ENCODE measurements at places on chromosomes 1 and 21.

DNA sequence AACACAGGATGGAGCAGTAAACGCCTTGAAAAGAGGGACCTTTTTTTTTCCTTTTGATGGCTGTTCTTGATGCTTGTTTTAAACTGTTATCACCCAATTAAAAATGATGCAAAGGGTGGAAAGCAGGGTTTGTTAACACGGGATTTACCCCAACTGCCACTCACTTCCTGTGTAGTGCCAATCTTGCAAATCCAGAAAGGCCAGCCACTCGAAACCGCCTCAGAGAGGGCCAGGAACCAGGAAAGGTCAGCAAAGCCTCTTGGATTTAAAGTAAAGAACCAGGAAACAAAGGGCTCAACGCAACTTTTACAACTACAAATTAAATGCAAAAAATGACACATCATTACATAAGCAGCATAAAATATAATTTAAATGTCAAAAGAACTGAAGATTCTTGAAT, 347.4 kb downstream of the PDE4B start:
- DNase-seq: no peak

DNA sequence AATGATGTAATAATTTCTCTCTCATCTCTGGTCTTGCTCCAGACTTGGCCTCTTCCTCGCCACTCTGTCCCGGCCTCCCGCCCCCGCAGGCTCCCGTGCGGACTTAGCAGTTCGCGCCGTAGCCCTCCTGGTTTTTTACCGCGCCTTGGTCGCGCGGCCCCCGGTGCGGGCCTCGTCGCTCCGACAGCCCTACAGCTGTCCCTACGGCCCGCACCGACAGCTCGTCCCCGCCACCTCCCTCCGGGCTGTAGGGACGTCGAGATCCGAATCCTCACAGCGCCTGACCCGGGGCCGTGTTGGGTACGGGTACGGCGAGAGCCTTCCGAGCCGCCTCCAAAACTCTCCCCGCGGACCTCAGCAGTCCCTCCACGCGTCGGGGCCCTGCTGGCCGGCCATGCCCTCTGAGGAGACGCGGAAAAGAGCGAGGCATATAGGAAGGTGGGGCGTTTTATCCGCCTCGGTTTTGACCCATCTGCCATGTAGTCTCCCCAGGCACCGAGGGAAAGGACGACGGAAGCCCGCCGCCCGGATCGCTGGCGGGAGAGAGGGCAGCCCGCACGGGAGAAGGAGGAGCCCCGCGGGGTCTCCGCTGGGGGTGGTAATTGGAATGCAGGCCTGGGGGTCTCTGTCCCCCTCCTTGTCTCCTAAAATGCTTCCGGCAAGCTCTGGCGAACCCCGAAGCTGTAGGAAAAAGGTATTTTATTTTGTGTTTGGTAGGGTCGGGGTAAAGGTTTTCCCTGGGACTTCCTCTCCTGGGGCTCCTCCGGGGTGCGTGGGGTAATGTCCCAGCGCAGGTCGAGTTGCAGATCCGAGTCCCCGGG, 3.3 kb downstream of the LHX4 start:
- DNase-seq: peak; percentile 50

DNA sequence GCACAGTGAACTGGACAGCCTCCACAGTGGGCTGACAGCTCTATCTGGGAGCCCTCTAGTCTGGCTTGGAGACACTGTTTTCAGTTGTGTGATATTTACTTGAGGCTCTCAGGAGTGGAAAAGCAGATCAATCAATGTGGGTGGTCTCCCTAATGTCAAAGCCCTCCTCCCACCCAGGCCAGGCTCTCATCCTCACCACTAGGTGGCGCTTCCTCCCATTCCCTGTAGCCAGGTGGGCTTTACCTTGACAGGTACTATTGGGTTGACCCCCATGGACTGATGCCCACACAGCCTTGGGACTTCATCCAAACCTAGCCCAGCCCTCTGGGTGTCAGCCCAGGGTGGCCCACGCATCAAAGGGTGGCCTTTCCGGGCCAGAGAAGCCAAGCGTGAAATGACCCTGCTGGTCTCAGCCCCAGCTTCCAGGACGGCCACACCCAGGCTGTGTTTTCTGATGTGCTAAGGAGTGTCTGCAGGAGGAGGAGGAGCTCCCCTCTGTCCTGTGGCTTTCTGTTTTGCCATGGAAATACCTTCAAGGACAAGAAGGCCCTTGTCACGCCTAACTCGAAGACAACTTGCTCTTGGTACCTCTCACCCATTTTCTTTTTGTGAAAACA, 54.0 kb downstream of the CLIC6 start:
- DNase-seq: peak; percentile 73

DNA sequence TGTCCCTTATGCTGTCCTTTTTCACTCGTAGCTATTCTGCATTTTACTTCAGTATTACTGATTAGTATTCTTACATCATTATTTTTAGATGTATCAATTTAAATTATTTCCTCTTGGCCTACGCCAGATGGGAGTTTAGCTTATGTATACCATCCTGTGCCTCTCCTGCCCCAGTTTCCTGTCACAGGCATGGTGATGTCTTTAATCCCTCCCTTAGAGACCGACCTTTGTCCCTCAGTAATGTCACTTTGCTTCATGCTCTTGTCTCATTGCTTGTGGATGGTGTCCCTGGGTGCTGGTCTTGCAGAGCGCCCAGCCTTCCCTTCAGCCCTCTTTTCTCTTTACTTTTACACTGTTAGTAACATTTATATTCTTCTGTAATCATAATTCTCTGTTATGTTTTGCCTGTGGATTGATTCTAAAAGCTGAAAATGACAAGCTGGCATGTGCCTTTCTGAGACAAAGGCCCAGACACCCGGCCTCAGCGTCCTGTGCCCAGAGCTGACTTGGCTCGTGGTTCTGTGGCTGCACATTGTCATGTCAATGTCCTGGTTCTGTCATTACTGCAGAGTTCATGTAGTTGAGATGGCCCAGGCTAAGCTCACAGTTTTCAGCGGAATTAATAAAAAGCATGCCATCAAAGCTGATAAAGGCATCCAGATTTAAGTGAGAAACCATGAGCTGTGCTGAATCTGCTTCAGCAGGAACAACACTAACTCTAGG, 100.7 kb downstream of the MTR start:
- no peak for DNase-seq

GRCh38 chr1:225378880-225379279, 49.0 kb downstream of the LBR start:
- DNase-seq: no peak

GRCh38 chr21:31173881-31174555, 135.7 kb upstream of the KRTAP19-8 start:
- DNase-seq: peak; percentile 88

DNA sequence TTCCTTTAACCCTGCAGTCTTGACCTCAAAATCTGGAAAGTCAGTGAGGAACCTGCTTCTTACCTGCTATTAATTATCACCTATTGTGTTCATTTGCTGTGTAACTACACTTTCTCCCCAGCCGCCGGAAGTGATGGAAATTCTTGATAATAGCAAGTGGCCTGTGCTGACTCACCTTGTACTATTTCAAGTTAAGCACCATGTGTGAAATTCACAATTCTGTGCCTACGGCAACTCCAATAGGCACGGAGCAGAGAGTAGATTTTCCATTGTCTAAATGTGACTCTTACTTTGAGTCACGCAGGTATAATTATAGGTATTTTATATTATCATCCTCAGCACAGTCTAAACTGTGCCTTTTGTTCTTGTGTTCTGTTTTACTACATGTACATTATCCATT, 466.8 kb downstream of the KIF26B start:
- DNase-seq: no peak

DNA sequence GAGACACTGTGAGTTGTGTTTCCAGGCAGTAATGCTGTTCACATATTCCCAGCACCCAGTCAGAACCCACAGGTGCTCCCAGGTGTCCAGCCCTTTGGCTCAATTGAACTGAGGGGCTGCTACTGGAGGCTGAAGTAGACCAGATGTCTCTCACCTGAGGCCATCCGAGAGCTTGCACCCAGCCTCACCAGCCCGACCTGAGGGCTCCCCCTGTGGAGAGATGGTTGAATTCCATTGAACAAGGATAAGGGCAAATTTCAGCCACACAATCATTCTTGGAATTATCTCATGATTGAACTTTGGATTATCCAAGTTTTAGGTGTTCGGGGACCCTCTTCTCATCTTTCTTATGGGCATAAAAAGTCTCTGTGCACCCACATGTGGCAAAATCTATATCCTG, 52.1 kb downstream of the OBSCN start:
- no peak for DNase-seq

DNA sequence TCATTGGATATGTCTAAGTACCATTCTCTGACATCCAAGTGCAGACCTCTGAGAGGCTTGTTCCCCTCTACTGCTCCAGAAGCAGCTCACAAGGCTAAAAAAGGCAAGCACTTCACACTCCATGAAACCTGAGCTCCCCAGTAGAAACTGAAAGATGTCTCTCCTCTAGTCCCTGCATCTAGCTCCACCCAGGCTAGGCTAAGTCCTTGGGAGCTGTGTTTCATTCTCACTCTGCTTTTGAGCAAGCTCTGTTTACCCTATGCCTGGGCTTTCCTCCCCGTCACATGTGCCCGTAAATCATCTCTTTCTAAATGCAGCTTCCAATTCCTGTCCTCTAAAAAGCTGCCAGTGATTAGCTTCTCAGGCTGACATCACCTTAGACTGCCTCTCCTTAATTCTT, 39.0 kb downstream of the LRRC71 start:
- DNase-seq: no peak

- DNase-seq: peak; percentile 74
Measured at GRCh38 chr1:8152731-8153702, 126.9 kb upstream of the ERRFI1 start.

DNA sequence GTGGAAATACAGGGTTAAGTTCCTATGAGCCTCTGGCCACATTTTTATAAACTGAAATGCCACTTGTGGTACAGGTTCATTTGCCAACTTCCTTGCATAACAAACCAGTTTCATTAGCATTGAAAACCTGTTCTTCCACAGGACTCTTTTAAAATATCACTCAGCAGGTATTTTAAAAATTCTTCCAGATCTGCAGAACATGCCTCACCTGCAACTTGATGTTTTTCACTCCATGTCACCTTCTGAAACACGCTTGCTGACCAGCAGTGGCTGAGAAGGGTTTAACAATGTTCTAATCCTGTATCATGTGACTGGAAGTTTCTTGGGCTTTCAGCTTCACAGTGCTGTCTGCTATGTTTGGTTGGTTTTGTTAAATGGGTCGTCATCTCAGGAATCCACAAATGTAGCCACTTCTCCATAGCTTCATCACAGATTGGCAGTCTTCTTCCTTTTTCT, 17.6 kb upstream of the CBR3 start:
- no peak for DNase-seq

DNA sequence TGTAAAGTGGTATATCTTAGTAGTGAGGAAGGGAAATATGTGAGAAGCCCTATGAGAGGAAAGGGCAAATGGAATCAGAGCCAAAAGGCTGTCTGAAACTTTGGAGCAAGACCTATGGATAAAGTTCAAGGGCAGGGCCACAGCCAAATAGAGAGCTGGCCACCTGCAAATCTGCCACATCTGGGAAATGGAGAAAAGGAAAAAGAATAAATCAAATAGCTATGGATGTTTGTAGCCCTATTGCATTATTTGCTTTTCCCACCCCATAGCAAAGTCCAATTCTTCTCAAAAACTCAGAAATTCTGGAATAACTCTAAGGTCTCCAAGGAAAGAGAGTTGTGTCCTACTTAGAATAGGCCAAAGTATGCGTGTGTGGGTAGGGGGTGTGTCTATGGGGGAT, 4.0 kb upstream of the HLX start:
- no peak for DNase-seq

- DNase-seq: no peak
Measured at GRCh38 chr1:151010346-151010726, 2.1 kb downstream of the PRUNE1 start.

GRCh38 chr1:181126871-181127587, 38.5 kb downstream of the IER5 start:
- no peak for DNase-seq

- DNase-seq: no peak
Measured at GRCh38 chr1:178004926-178005391, 35.1 kb upstream of the SEC16B start.

GRCh38 chr1:179001451-179001850, 24.2 kb upstream of the FAM20B start:
- no peak for DNase-seq

DNA sequence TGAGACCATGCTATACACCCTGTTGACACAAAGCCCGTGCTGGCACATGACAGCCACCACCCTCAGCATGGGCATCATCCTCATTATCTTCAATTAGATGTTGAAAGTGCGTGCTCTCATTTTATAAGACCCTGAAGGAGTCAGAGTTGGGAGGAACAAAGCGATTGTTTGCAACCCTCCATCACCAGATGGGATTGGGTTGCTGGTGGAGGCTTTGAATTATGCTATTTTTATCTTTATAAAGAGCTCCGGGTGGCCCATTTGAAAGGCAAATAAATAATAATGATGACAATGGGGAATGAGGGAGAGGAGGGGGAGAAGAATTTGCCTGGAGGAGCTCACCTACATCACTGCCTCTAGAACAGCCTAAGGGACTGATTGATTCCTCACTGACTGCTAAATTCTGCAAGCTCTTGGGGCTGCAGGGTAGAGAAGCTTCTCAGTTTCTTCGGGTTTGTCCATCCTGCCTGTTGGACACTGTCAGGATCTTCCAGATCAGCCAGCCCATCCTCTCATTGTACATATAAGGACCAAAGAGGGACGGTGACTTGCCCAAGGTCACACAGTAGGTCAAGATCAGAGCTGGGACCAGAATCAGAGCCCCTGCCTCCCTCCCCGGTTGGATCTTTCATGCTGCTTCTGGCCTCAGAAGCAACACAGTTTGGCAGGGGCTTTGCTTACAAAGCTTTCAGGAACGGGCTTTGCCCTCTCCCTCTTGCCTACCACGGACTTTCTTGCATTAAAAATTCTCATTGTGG, 130.9 kb upstream of the ZBTB40 start:
- no peak for DNase-seq

DNA sequence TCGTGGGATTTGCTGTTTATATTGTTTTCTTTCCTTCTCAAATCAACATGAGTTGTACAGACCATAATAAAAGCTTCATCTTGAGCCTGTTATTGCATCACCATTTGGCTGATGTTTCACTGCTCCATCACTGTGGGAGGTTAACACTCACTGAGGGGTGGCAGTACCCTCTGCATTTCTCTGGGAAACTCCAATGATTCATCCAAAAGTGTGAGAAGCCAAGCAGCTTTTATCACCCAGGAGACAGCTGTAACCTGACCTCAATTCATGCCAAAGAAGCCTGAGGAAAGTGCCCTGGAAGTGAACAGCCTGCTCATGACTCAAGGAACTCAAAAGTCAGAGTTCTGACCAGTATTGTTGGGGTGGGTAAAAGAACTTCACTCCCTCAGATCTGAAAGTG, 84.1 kb downstream of the GPR88 start:
- DNase-seq: no peak

DNA sequence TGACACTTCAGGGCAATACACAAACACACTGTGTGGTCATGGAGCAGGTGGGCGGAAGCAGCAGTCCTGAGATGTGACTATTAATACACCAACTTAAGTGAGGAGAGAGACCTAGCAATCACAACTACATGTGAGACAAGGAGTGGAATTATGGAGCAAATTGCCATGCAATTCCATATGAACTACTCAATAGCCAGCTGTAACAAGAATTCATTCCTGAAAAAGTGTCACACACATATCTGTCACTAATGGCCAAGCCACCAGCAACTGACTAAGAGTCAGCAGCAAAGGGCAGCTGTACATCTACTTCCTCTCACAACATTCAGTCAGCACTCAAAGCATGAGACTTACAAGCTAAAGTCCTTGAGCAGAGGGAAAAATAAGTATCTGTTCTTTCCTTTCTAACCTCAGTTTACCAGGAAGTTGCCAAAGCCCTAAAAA, 46.2 kb downstream of the GPR3 start:
- no peak for DNase-seq

GRCh38 chr1:66623812-66624211, 89.9 kb downstream of the SGIP1 start:
- DNase-seq: no peak

- DNase-seq: no peak
Measured at GRCh38 chr1:42017259-42017658, 98.5 kb upstream of the HIVEP3 start.

Measured in activated effector memory CD4-positive, alpha-beta T cell treated with anti-CD3 and anti-CD28 coated beads, Interleukin-2, amount 50 U/mL, for 16 hours (primary cell).